ENCODE measurements at places on chromosomes 12 and 14.
A peak's percentile ranks its signal among the peaks of the same experiment; 100 is the strongest.

DNA sequence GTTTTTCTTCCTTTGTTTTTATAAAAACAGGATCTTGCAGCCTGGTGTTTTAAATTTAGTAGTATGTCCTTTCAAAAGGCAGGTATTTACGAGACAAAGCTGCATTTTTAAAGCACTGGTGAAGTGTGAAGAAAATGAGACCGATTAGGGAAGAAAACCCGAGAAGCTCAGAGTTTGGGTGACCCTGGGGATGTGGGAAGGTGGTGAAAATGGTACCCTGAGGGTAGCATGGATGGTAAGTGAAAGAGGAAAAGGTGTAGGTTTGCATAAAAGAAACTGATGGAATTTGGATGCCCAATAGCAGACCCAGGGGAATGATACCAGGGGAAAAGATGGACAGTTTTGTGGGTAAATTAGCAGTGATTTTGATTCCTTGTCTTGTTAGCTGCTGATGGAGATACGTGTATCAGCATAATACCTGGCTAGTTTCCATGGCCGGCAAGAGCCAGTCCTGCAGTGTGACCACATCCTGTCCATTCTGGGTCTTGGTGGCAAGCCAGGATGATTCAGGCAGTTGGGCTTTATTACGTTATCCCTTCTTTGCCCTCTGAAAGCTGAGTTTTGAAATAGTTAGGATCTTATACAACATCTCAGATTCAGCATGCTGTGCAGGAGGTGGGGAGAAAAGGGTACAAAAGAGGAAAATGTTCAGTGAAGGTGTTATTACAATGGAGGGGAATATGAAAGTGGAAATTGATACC, 8.9 kb downstream of the BICD1 start:
- DNase-seq: no peak

GRCh38 chr12:40209886-40210285, 14.9 kb upstream of the LRRK2 start:
- DNase-seq: no peak

- DNase-seq: no peak
Observed at GRCh38 chr12:106113824-106114446, 24.8 kb downstream of the NUAK1 start.

DNA sequence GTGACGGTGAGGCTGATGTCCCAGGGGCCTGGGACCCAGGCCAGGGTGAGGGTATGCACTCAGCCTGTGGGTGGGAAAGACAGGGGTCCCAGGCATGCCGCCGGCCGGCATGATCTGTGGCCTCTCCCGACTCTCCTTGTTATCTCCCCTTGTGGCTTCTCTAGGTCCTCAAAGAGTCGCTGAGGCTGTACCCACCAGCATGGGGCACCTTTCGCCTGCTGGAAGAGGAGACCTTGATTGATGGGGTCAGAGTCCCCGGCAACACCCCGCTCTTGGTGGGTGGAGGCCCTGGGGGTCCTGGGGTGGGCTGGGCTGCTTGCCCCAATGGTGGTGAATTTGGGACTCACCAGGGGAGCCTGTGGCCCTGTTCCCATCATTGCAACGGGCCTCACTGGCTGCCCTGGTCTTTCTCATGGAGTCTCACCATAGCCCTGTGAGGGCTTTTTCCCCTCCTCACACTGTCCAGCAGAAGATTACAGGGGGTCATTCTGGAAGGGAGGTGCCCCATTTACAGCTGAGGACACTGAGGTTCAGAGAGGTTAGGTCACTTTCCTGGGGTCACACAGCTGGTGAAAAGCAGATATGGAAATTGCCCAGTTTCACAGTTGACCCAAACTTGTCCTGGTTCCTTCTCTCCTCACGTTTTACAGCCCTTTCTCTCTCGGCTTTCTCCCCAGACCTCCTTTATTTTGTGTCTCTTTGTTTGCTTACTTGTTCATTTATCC, 37.9 kb downstream of the CYP46A1 start:
- DNase-seq: peak; percentile 11

Data from central memory CD8-positive, alpha-beta T cell (primary cell).